Stimulated activated CD8-positive, alpha-beta memory T cell treated with anti-CD3 and anti-CD28 coated beads, Interleukin-12 subunit alpha, Interleukin-12 subunit beta, amount 100 ng/mL, for 1 hour (primary cell): ENCODE measurements at places on chromosomes 7 and 10.

DNA sequence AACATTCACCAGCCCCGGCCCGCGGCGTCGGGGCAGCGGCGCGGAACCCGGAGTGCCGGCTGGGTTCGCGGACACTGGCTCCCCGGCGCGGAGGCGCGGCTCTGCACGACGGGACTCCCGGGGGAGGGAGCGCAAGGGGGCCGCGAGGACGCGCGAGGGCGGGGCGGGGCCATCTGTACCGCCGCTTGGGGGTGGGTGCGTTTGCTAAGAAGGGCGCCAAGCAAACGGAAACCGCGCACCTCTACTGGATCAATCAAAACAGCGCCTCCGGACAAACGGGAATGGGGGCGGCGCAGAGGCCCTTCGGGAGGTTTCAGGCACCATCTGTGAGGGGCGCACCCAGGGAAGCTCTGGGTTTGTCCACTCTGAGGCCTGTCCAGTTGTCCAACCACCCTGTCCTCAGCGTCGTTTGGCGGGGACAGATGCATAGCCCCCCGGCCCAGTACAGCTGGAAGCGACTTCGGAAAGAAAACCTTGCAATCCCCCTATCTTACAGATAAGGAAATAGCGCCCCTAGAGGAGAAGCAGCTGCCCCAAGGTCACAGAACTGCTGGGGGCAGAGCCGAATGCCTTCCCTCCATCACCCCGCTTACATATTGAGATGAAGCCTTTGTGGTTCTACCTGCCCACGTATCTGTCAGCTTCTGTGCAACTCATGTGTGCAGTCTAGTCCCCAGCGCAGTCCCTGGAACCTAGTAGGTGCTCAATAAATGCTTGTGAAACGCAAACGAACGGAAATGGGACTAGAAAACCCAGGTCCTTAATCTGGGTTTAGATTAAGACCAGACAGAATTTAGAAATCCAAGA lies 10.7 kb upstream of the SLIT1 start:
- DNase-seq: peak; percentile 42

DNA sequence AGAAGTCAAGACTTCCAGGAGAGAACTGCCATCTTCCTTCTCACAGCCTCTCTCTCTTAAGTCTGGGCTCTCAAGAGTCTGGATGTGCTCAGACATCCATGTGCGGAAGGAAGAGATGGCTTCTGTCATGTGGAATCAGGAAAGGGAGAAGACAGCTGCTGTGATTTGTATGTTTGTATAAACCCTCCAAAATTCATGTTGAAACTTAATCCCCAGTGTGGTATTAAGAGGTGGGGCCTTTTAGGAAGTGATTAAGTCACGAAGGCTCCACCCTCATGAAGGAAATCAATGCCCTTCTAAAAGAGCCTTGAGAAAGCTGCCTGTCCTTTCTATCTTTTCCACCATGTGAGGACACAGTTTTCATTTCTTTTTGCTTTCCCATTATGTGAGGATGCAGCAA lies 73.9 kb upstream of the PTN start:
- DNase-seq: no peak

DNA sequence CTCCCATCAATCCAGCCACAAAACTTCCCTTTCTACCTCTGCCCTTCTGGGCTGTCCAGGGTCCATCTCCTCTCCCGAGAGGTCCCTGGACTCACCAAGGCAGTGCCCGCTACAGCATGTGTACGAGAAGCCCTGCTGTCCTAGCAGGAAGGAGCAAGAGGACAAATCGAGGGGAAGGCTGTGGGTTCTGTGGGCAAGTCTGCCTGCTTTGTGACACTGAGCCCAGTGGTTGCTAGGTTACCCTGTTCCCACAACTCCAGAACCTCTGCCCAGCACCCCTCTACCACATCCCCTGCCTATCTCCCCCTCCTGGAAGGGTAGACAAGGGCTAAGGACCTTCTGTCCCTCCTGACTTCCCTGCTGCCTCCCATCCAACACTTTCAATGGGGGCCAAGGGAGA lies at the start of gene TBATA:
Gene TBATA (minus strand): TSS at position 188 of the 400 bp plus-strand sequence. CDS start 1,998 bp downstream, outside the sequence.
- DNase-seq: no peak

DNA sequence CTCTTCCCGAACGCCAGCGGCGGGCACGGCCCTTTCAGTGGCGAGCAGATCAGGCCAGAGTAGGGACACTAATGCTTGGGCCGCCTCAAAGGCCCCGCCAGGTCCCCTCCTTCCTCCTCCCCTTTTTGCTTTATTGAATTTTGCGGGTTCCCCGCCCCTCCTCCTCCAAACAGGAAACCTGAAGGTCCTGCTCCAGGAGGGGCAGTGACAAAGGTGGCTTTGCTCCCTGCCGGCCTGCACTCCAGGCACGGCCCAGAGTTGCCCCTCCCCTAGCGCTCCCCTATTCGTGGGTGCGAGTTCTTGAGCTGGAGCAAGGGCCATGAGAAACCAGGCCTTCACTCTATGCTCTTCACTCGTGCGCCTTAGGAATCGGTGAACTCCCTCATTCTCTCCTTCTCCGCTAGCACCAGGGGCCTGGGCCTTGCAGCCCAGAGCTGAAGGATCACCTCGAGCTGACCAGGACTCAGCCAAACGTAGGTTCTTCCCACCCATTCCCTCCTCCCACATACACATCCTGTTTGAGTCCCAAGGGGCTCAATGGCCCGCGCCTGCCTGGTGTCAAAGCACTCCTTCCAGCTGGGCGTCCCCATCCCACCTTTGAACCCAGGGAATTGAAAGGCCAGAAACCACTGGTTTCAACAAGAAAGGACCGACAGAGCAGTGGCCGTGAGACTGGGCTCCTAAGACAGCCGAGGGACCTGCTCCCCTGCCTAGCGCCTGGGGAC lies 619 bp upstream of the HOXA6 start:
- DNase-seq: no peak

- DNase-seq: no peak
Measured at GRCh38 chr10:132977807-132978206, 35.4 kb upstream of the CFAP46 start.

DNA sequence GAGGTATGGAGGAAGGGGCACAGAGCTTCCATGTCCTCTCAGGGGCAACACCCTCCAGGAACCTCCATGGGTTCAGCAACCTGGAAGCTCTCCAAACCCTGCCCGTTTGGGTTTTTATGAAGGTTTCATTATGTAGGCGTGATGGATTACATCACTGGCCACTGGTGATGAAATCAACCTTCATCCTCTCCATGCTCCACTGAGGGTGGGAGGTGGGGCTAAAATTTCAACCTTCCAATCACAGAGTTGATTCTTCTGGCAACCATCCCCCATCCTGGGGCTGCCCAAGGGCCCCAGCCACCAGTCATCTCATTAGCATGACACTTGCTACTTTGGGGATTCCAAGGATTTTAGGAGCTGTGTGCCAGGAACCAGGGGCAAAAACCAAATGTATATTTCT lies 90.1 kb downstream of the TEX36 start:
- no peak for DNase-seq
